ENCODE measurements at places on chromosomes 5 and 9. TPM values are rescaled to one million over a fixed set of nuclear protein-coding genes. Genes with fewer than 3 reads are reported as not detected.

DNA sequence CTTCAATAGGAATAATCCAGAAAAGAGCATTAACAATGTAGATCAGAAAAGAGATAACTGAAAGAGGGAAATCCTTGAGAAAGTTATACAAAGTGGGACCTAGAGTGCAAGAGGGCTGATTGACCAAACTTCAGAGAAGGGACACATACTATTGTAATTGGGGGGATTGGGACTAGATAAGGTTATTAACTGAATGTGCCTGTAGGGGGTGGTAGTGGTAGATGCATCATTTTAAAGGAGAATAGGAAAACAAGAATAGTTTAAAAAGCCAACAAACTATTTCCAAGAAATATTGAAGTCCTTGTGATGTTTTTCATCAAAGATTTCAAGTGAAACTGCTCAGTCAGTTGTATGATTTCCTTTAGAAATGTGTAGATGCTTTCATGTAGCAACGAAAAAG is 468.5 kb downstream of the TAF11L14 start:
- no peak for DNase-seq

GRCh38 chr5:72434056-72434780 is 73.0 kb downstream of the ZNF366 start:
- no peak for DNase-seq

DNA sequence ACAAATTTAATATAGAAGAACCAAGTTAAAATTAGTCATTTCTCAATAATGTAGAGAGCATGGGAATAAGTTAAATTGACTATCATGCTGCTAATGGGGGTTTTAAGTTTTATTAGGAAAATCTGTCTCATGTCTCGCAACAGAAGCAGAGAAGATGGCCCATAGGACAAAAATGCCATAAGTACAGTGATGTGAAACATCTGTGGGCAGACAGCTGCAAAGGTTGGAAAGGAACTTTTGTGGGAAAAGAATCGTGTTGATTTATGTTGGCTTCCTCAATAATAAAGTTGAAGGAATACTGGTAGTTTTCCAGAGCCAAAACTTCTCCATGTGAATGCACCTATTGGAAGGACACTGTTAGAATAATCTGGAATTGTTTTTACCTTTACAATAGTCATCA is 44.8 kb downstream of the VCAN start:
- DNase-seq, result no peak

GRCh38 chr5:173778152-173778782 is 109.9 kb upstream of the CPEB4 start:
- no peak for DNase-seq

DNA sequence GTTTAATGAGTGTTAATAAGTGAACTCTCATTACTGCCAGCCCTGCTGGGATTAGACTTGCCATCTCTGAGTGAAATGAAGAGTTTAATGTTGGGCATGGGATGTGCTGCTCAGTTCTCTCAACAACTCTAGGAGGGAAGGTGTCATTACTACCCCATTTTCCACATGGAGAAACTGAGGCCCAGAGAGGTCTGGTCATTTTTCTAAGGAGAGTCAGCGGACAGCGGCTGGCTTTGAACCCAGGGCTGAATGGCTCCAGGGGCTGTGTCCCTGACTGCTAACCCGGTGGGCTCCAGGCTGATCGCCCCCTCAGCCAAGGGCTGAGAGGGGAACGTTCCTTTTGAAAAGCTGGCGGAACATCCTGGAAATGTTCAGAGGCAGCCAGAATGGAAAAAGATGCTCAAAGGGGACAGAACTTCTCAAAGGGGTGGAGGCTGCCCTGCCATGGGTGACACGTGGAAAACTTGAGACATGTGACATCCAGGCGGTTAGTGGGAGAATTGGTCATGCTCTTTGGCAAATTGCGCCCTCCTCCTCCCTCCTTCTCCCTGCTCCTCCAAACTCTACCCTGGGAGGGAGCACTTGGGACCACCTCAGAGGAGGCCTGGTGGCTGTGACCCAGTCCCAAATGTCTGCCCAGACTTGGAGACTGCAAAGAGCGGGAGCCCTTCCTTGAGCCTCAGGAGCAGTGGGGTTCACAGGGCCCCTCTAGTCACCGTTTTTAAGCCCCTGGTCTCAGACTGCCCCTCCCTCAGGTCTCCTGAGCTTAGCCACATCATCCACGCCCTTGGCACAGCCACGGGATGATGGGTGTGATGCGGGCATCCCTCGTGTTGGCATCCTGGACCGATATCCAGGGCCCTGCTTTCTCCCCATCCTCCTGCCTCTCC is 28.7 kb downstream of the DNM1 start:
- DNase-seq, result no peak

DNA sequence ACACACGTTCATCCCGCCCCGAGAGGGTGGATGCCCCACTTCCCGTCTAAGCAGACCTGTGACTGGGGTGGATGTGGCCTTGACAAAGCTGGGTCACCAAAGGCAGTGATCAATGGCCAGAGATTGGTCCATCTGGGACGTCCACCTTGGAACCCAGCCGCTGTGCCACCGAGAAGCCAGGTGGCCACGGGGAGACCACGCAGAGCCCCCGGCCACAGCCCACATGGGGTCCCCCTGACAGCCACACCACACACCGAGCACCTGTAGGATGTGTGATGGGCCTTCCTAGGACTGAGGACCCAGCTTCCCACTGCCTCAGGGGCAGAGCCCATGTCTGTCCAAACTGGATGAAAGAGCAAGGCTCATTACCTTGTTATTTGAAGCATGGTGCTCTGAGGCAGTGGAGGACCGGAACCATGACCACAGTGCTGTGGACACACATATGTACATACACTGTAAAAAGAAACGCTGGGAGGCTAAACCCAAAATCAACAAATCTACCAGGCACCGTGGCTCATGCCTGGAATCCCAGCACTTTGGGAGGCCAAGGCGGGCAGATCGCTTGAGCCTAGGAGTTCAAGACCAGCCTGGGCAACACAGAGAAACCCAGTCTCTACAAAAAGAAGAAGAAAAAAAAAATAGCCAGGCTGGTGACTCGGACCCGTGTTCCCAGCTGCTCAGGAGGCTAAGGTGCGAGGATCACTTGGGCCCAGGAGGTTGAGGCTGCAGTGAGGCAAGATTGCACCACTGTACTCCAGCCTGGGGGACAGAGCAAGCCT is 50.1 kb downstream of the MRPL36 start:
- no peak for DNase-seq

TRIM41 gene
- total RNA-seq, result 23.7 TPM

DNA sequence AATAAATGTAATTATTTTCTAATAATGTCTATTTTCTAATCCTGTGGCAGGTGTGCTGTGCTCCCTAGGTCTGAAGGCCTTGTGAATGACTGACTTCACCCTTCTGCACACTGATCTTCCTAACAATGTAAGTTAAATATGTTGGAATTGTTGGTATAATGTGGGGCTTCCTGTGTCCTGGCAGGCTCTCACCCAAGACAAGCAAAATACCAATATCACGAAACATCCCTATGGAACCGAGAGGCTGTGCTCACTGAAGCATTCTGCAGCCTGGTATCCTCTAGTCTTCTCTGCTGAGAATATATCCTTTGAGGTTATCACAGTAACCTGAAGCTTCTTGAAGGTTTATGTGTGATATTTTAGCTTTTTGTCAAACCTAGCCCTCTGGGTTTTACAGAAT is 159.4 kb downstream of the GABRB2 start:
- no peak for DNase-seq

DNA sequence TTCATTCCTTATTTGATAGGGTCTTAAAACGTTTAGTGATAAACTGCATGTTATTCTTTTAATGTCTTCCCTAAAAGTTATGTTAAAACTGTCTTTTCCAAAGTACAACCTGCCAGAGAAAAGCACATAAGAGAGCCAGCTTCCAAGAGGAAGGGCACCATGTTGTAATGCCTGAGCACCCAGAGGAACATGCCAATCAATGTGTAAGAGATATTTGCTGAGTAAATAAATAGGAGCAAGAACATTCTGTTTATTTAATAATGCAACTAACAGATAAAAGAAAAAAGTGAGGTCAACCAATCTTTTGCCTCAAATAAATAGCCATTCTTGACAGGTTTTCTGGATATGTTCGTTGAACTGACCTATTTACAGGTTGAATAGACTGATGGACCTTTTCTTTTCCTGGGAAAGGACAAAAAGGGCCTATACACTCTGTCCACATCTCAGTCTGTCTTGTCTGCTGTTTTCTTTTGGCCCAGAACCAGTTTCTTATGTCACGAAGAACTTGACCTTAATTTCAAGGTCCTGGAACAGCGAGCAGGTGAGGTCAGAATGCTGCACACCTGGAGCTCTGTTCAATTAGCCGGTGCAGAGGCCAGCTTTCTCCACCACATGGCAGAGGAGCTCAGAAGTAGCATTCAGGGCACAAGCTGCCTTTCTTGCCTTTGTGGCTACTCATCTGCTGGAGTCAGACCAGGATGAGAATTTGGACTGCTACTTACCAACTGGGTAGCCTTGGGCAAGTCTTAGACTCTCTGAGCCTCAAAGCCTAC is 77.7 kb downstream of the PLCXD3 start:
- DNase-seq, result no peak

DNA sequence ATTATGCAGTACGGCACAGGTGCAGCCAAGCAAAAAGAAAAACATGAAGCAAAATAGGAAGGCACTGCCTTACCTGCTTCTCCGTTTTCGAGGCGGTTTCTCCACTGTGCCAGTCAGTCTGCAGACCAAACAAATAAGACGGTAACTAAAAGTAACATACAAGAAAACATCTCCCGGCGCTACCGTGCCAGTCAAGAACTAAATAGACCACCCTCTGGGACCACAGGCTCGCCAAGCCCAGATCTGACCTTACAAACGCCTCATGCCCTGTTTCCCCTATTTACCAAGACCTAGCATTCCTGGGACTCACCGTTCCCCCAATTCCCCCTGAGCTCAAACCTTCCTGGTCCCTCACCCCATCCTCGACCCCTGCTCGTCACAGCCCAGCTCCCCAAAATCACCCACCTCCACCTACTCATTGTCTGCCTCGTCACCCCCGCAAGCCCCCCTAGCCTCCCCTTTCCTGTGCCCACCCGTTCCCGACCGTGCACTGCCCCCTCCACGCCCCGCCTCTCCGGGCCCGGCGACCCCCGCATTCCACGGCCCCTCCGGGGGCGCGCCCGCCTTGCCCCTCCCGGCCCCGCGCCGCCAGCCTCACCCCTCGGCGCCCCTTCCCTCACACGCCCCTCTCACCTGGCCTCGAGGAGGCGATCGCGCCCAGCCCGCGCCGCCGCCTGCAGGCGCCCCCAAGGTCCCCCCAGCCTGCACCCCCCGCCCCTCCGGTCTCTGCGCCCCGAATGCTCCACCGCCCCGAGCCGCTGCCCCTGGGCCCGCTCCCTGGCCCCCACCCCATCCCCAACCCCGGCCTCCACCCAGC is 560 bp downstream of the SCAI start:
- no peak for DNase-seq

DNA sequence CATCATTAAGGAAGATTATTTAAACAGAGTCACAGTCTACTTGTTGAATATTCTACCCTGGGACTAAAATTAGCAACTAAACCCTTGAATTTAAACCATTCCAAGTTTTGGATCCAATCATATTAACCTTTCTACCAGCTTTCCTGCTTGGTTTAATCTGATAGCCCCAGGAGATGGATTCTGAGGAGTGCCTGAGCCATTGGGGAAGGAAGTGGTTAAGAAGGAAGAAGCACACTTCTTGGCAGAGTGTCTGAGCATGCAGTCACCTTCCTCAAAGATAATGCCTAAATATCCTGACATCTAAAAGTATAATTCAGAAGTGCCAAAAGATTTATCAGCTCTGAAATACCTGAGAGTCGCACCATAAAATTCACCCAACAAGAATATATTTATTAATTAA is 74.1 kb upstream of the SNCAIP start:
- DNase-seq, result no peak

GRCh38 chr5:37873988-37874387 is 34.1 kb upstream of the GDNF start:
- no peak for DNase-seq

SPATA31E1 gene
- not detected for total RNA-seq

DNA sequence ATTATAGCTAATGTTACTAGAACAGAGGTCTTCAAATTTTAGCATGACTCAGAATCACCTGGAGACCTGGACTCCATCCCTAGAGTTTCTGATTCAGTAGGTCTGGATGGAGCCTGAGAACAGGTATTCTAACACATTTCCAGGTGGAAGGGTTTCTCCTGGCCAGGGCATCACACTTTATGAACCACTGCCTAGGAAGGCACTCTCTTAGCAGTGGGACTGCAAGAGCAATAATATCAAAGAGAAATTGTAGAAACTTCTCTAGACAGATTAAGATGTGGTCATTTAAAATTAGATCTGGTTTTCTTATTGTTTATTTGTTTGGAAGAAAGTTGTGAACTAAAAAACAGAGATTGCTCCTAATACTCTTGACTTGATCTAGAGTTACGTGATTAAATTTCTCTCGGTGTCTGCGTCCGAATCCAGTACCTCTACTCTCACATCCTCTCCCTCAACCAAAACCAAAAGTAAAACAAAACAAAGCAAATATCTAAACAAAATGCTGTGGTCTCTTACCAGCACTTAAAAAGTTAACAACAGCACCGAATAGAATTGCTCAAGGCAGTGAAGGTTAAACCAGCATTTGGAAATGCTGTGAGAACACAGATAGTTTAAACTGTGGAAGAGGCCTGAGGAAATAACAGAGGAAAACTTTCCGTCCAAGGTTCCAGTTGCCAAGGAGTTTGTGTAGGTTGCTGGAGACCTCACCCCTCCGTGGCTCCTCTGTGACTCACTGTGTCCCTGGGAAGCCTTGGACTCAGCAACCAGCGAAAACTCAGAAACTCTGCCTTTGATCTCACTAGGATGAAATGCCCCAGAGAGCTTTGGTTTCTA is 193.4 kb downstream of the ARRDC3 start:
- DNase-seq, result no peak

- no peak for DNase-seq
These were observed 2156.9 kb upstream of the C9orf72 start for GRCh38 chr9:29730163-29730562.

DNA sequence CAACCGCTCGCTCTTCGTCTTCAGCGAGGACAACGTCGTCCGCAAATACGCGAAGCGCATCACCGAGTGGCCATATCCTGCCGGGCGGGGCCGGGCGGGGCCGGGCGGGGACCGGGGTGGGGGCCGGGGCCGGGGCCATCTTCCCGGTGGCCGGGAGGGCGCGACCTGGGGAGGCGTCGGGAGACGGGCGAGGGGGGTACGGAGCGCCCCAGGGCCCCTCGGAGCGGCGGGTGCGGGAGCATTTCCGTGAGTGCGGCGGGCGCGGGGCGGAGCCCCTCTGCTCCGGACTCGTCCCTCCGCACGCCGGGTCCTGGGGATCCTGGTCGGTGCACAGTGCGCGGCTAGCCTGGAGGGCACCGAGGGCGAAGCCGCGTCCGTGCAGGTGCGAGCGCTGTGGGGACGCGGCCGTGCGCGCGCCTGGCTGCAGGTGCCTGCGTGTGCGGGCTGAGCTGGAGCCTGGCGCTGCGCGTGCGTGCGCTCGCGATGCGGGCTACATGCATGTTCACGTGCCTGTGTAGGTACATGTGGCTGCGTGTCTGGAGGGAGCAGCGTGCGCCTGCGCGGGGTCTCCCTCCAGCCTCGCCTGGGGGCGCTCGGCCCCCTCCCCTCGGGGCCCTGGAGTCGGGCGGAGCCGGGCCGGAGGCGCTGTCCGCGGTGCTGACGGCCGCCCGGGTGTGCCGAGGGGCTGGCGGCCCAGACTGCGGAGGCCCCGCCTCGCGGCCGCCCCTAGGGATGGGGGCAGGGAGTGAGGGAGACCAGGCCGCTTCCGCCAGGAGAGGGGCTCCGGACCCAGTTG is 762 bp downstream of the CACNA1B start:
- DNase-seq, result peak; percentile 52

TEX48 gene
- not detected for total RNA-seq
